Ascending aorta (tissue), 2 donors: ENCODE measurements at places on chromosomes 4 and X.

DNA sequence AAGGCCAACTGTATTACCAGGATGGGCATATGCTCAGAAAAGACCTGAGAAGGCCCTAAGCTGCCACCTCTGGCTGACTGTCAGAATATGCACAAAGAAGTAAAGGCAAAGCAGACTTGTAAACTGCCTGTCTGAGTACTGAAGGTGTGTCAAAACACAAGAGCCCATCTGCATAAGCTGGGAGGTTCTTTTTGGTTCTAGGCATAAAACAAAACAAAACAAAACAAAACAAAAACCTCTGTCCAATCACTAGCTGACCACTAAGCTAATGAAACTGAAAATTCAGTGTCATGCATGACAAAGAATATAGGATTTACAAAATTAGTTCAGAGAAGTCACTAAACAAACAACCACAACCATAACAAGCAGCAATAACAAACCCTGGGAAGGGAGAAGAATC, 20.6 kb downstream of the SH3D19 start:
- DNase-seq, result no peak

DNA sequence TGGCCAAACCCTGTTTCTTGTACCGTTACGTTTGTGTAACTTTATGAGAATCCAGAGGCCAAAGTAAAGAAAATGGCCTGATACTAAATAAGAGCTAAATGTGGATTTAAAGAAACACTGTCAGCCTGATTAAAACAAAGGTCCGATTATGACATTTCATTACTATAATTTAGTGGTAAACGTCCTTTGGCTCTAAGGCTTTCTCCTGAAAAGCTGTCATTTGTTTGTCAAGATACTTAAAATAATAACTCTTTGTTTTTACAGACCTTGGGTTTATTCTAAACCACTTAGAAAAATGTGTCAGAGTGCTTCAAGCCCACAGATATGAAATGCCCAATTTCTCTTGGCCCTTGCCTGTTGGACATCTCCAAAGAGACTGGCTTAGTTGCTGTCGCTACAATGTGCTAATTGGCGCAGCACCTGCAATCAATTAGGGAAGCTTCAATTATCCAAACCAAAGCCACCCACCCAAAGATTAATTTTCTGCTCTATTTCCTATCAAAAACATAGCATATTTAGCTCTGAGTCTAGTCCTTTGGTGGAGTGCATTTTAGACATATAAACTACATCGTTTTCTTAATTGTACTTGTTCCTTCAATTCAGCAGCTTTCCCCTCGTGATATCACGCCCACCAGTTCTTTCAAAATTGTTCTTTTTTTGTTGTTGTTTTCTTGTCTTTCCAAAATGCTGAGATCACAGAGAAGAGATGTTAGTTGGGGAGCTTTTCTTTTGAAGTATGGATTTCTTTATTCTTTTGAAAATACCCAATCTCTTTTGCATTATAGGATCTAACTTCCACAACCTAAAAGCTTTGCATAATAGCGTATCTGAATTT, 13.6 kb downstream of the SMIM20 start:
- no peak for DNase-seq

DNA sequence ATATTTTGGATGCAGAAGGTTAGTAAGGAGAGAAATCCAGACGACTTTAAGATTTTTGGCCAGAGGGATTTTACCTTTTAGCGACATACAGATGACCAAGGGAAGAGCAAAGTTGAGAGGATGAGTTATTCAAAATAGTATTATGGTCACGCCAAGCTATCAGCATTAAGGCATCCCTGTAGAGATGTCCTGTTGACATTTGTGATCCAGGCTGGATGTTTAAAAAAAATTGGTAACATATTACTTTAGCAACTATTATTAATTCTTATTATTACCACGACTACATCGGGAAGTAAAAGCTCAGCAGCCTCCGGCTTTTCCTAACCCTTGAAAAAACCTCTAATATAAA, 562 bp upstream of the OSTC start:
- no peak for DNase-seq

- DNase-seq, result no peak
These were observed 38.8 kb upstream of the CAPN6 start for GRCh38 chrX:111309083-111309482.

GRCh38 chr4:126776361-126776760, 856.4 kb upstream of the INTU start:
- no peak for DNase-seq

DNA sequence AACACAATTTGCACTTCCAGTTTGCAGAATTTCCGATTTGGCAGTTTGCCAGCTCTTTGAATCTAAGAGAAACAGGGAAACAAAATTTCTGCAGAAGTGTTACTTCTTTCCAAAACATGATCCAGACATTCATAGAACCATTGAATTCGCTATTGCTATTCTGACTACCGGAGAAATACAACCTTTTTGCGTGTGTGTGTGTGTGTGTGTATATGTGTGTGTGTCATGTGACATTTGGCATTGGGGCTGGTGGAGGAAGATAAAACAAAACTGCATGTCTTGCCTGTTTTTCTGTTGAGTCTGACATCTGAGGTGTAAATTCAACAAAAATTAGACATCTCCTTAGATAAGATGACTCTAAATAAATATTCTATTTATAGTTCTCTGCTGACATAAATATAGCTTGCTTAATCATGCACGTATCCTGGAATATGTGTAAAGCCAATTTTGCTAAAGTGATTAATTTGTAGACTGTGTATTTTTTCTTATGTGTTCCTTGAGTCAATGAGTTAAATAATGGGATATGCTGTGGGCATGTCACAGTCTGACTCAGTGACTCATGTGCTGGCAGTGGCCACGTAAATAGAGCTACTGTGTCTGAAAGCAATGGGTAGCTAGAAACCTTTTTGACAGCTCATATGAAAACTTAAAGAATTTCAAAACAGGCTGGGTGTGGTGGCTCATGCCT, 98.9 kb downstream of the HPGD start:
- no peak for DNase-seq

DNA sequence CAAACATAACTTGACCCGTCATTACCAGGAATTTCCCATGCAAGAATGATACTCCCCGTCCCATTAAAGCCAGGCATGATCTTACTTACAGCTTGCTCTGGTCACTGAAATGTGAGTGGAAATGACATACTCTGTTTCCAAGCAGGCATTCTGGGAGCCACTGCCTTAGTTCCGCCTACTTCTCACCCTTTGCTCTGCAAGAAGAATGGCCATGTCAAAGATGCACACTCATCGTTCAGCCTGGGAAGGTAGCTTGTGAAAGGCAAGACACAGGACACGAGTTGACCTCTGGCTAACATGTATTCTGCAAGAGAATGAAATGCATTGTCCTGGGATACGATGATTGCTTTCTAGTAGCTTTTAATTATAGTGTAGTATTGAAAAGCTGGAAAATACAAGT, 1144.4 kb downstream of the NLGN4X start:
- no peak for DNase-seq

DNA sequence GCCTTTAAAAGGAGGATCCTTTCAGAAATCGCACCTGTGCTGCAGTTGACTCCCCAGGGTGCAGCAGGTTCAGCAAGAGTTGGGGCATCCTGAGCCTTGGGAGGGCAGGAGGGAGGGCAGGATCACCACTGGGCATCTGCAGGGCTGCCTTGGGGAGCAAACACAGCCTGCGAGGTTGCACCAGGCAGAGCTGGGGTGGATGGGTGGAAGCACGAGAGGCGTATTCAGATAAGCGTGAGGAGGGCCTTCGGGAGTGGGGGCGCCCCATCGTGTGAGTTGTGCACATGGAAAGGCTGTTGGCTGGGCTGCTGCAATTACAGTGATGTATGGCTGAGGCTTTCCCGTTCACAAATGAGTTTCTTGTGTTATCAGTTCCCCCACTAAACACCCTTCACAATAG, 55.5 kb downstream of the PSAPL1 start:
- no peak for DNase-seq

- no peak for DNase-seq
These were observed 182.2 kb upstream of the KIT start for GRCh38 chr4:54475546-54475945.

GRCh38 chr4:3663791-3664190, 102.4 kb upstream of the ADRA2C start:
- DNase-seq, result no peak

DNA sequence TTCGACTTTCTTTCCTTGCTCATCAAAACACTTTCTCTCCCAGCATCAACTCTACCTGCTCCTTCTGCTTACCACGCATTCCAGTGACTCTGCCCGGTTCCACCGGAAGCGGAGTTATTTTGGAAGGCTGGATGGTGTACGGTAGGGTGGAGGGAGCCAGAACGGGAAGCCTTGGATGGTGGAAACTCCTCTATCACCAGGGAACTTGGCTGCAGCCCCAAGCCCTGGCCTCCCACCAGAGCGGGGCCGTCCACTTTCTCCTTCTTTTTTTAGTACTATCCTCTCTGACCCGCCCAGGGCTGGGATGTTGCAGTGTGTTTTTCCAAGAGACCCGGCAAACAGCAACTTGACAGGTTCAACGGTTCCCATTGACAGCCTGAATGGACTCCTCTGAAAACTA, 27.6 kb downstream of the ADGRG2 start:
- DNase-seq, result no peak

GRCh38 chr4:98779088-98779487, 120.7 kb upstream of the TSPAN5 start:
- no peak for DNase-seq

- no peak for DNase-seq
These were observed 108.1 kb upstream of the PSAPL1 start for GRCh38 chr4:7542781-7543180.

DNA sequence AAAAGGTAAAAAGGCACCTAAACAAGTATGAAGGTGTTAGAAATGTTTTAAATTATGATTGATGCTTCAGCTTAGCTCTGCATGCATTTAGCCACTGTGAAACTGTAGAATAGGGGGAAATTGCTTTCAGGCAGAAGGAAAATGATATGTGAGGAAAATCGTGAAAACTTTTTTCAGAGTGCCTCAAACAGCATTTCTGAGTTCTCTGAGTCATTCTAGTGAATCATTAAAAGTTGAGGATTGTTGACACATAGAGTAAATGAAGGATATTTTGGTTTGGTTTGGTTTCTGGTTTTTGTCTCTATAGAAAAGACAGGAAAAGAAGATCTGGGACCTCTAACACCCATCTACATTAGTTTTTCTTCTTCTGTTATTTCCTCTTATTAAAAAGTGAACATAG, 332.5 kb upstream of the TRAM1L1 start:
- DNase-seq, result no peak

- DNase-seq, result no peak
These were observed 65.9 kb downstream of the VEGFC start for GRCh38 chr4:176726803-176727202.

DNA sequence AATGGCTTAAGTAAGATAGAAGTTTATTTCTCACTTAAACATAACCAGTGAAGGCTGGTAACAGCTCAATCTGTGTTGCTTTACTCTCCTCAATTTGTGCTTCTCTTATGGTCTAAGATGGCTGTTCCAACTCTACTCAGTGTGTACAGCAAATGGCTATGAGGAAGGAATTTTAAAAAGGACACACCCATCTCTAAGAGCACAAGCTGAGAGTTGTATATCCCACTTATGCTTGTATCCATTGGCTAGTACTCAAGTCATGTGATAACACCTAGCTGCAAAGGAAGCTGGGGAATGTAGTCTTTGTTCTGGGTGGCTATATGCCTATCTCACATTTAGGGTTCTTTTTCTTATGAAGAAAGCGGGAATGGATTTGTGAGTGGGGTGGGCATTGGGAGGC, 63.3 kb downstream of the GPAT3 start:
- no peak for DNase-seq

DNA sequence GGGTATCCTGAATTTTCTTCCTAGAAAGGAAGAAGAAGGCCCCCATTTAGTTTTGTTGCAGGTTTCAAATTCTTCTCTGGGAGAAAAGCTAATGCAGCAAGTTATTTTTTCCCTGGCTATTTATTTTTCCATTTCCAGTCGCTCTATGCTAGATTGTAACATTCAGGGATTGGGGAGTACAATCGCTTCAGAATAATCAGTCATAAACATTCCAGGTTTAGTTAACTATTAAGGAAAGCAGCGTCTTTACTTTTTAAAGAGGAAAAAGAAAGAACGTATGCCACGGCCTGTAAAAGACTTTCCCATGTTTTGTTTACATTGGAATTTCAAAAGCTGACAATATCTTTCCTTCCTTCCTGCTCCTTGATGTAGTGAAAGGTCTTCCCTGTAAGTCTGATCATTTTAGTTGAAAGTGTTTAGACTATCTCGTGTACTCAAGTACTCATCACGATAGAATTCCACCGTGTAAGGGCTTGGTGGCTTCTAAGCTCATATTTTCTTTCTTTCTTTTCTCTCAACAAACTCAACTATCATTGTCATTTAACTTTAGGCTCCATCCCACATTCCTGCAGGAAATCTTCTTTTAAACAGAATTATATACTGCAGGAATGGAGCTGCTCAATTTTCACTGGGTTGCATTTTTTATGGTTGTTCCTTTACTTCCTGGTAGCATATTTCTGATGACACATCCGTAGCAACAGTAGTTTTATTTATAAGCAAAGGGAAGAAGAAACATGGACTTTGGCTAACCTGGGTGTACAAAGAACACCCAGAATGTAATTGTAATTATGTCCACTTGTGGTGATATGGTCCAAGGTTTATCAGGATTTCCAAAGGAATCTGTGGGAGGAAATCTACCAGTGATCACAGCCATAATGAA, 213.1 kb upstream of the FAT1 start:
- no peak for DNase-seq

DNA sequence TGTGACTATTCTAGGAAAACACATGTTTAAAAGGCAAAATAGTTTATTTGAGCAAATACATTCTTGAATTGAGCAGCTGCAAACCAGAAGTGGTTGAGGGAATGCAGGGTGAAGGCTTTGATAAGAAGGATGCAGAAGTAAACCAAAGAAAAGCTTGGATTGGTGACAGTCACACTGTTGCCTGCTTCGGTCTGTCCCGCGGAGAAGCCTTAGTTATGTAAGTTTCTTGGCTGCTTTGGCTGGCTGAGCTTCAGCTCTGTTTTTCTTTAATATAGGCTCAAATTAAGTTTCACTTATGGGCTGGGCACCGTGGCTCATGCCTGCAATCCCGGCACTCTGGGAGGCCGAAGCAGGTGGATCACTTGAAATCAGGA, 67.6 kb downstream of the FAM53A start:
- no peak for DNase-seq
